Fibroblast of skin of right quadriceps (primary cell): ENCODE measurements at places on chromosomes 1 and 21.

DNA sequence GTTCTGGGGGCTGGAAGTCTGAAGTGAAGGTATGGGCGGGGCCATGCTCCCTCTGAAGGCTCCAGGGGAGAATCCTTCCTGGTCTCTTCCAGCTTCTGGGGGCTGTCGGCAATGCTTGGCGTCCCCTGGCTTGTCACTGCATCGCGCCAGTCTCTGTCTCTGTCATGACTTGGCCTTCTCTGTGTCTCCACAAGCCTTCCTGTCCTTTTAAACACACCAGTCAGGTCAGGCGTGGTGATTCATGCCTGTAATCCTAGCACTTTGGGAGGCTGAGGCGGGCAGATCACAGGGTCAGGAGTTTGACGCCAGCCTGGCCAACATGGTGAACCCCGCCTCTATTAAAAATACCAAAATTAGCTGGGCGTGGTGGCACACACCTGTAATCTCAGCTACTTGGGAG lies 125.3 kb downstream of the ACTL8 start:
- DNase-seq = no peak

GRCh38 chr1:199452627-199453026 lies 574.9 kb upstream of the NR5A2 start:
- DNase-seq = no peak

DNA sequence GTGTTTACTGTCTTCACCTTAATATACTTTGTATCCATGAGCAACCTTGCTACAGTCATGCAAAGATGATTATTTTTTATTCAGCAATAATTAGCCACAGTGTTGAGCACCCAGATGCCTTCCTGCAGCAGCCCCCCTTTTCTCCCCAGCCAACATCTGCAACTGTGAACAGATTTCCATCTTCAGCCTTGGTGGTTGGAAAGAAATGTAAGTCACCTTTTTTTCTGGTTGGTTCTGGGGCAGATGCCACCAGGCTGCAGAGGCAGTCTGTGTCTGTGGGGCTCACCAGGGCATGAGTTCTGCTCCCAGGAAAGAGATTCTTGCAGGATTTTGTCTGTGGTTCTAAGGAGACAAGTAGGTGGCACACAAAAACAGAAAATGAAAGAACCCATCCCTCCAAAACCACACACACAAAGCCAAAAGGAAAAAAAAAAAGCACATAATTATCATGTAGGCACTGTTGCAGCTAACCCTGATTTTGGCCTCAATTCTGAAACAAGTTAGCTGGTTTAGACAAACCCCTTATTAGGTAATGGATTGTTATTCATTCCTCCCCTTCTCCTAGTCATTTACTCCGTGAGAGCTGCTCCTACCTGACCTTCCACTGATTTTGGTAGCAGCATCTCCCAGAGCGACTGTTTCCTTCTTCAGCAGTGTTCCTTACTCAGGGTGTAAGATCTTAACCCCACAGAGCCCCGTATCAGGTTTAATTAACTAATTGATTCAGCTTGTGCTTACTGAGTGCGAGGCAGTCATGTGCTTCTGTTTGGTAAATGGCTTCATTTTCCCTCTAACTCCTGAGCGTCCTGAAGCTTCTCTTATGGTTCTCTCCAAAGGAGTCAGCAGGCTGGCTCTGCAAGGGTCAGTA lies 36.5 kb downstream of the GALNT2 start:
- peak; percentile 47 for DNase-seq

DNA sequence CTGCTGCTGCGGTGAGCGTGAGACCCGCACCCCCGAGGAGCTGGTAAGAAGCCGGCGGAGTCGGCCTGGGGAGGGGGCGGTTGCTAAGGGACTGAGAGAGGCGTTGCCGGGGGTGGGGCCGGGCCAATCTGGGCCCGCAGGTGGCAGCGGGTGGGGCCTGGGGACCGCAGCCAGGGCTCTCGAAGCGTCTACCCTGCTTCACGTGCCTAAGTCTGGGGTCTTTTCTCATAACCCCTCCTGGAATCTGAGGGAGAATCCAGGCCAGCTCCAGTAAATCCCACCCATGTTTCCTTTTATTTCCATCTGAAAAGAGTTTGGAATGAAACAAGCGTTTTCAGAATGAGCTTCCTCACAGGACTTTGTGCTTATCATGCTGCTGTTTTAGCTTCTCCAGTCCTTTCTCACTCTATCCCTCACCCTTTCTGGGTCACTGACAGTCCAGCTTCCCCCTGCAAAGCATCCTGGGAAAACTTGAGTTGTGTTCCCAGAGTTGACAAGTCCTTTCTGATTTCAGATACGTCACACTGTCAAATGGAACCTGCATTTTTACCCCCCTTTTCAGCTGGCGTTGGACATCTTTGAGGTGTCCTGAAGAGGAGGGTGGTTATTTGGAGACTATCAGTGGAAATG lies 431 bp downstream of the CLCN6 start:
- no peak for DNase-seq

DNA sequence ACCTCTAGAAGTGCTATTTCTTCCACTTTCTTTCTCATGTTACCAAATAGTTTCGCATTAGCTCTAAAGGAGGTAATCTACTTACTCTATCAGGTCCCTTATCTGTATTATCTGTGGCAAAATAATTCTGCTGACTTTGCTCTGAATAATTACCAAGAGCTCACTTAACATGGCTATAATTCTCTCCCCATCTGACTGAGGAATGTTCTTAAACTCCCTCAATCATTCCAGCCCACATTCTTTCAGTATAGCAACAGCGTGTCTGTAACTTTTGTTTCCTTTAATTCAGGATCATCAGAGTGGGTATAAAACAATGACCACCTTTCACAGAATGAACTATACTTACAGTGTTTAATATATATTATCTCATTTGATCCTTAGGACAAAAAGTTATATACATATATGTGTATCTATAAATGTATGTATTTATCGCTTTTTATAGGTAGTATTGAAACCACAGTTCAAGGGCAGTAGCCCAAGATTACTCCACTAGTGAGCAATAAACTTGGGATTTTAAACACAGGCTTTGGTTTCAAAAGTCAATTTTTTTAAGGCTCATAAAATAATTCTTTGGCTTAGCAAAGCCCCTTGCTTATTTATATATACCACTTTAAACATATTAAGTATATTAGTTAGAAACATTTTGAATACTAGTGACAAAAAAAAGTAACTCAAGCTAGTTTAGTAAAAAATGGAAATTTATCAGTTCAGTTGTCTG lies 36.1 kb upstream of the ST6GALNAC3 start:
- DNase-seq = peak; percentile 86

GRCh38 chr1:168031627-168032026 lies 94.8 kb upstream of the MPC2 start:
- no peak for DNase-seq

DNA sequence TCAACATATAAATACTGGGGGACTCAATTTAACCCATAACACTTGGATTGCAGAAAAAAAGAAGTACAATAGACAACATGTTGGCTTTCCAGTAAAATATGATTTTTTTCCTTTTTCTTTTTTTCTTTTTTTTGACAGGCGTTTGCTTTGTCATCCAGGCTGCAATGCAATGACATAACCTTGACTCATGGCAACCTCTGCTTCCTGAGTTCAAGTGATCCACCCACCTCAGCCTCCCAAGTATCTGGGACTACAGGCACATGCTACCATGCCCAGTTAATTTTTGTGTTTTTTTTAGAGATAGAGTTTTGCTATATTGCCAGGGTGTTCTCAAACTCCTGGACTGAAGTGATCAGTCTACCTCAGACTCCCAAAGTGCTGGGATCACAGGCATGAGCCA lies 1512.0 kb upstream of the PRMT6 start:
- peak; percentile 50 for DNase-seq

GRCh38 chr1:38134294-38134755 lies 87.7 kb upstream of the POU3F1 start:
- no peak for DNase-seq

DNA sequence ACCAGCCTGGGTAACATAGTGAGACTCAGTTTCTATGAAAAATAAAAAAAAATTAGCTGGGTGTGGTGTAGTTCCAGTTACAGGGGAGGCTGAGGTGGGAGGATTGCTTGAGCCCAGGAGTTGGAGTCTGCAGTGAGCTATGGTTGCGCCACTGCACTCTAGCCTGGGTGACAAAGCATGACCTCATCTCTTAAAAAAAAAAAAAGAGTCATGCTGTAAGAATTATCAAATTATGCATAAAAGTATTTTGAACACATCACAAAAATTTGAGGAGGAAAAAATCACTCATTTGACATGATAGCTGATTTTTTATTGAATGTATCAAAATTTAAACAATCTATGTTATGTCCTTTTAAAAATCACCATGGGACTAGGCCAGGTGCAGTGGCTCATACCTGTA lies 17.8 kb downstream of the CCDC30 start:
- DNase-seq = no peak

- no peak for DNase-seq
These were observed 123.9 kb downstream of the ST6GALNAC3 start for GRCh38 chr1:76198452-76198851.

GRCh38 chr1:24393892-24394291 lies 19.7 kb downstream of the STPG1 start:
- DNase-seq = peak; percentile 82

- DNase-seq = peak; percentile 95
These were observed 65.4 kb downstream of the PLEKHA6 start for GRCh38 chr1:204294357-204294756.

- DNase-seq = no peak
These were observed 4.8 kb downstream of the FTCD start for GRCh38 chr21:46150491-46151121.

GRCh38 chr1:7482772-7483495 lies 288.2 kb upstream of the VAMP3 start:
- DNase-seq = no peak

DNA sequence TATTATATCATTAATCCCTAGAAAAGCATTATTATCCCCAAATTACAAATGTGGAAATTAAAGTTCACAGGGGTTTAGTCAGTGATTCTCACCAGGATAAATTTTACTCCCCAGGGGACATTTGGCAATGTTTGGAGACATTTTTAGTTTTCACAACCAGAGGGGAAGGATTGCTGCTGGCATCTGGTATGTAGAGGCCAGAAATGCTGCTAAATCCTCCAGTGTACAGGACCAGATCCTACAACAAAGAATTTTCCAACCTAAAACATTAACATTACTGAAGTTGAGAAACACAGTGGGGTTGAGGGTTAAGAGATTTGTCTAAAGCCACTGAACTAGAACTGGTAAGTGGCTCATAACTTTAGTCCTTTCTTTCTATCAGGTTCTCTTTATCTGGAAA lies 162.0 kb upstream of the SYT6 start:
- peak; percentile 63 for DNase-seq

- DNase-seq = no peak
These were observed 28.9 kb upstream of the C1orf87 start for GRCh38 chr1:60102267-60103061.

- peak; percentile 64 for DNase-seq
These were observed 6.1 kb downstream of the ADAMTS4 start for GRCh38 chr1:161192476-161193465.

DNA sequence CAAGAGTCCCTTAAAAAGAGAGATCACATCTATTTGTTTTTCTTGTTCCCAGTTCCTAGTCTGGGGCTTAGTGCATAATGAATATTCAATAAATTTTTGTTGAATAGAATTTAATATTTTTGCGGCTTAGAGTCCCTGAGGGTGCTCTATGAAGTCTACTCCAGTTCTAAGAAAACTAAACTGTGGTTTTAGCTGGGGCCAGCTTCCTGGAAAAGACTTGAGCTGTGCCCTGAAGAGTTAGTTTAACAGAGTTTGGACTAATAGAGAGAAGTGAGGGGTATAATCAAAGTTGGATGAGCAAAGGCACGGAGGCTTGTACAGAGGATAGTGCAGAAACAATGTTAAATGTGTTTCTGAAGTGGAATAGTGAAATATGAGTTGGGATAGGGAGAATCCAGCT lies 168.9 kb downstream of the FASLG start:
- DNase-seq = no peak

DNA sequence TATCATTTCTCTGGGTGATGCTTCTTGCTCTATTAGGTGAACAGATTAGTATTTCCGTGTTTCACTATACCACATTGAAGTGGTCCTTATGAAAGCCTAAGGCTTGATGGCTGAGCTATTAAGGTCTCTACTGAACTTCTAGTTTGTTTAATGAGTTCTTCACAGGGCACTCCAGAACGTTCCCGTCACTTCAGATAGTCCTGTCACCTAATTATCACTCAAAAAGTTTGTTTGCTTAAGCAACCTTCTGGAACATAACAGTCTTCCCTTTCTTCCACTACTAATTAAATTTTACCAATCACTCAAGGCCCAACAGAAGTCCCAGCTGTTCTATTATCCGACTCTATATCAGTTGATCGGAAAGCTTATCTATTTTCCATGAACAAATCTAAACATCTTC lies 104.6 kb upstream of the ZC3H11B start:
- no peak for DNase-seq

- no peak for DNase-seq
These were observed 11.8 kb downstream of the OXCT2 start for GRCh38 chr1:39759436-39759726.

DNA sequence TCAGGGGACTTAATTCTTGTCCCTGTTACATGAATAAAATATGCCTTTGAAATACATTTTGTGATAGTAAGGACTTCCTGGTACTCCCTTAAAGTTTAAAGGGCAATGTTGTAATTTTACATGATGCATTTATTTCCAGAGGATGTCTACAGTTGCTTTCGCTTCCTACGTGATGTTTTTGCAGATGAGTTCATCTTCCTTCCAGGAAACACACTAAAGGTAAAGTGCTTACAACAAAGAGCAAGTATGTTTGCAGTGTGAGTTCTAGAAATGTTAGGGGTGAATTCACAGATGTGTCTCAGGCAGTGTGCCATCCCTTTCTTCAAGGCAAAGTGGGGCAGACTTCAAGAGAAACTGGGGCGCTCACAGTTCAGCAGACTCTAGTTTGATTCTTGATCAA lies 31.2 kb downstream of the GNPAT start:
- DNase-seq = no peak

- DNase-seq = peak; percentile 8
These were observed 626.7 kb upstream of the ADGRL2 start for GRCh38 chr1:81174052-81174451.

- DNase-seq = peak; percentile 30
These were observed 20.5 kb downstream of the TEX38 start for GRCh38 chr1:46691997-46692790.

- peak; percentile 97 for DNase-seq
These were observed 59.3 kb downstream of the GPR88 start for GRCh38 chr1:100597061-100597741.

- DNase-seq = no peak
These were observed 70.4 kb downstream of the CHRM3 start for GRCh38 chr1:239456788-239457187.

- no peak for DNase-seq
These were observed 122.4 kb downstream of the LMX1A start for GRCh38 chr1:165234149-165234548.

GRCh38 chr21:15134701-15135470 lies 70.1 kb upstream of the NRIP1 start:
- no peak for DNase-seq

- no peak for DNase-seq
These were observed 12.3 kb upstream of the HES5 start for GRCh38 chr1:2542246-2542915.

DNA sequence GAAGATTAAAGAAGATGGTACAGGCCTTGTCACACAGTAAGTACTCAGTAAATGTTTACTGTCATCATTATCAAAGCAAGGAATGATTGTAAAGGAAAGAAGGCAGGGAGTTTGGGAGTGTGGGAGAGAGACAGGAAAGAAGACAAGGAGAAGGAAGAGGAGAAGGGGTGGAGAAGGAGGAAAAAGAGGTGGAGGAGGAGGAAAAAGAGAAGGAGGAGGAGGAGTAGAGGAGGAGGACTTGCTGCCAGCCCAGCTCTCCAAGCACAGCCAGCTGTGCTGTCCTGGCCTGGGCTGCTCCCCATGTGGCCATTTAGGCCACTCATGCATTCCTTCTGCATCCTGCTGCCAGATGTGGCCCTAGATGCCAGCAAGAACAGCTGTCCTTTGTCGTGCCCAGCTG lies 7.5 kb upstream of the DISP3 start:
- no peak for DNase-seq
